ENCODE measurements at places on chromosomes 2 and 18.
A peak's percentile ranks its signal among the peaks of the same experiment; 100 is the strongest.

- no peak for DNase-seq
Observed at GRCh38 chr2:241241669-241242068, 53.2 kb downstream of the ANO7 start.

DNA sequence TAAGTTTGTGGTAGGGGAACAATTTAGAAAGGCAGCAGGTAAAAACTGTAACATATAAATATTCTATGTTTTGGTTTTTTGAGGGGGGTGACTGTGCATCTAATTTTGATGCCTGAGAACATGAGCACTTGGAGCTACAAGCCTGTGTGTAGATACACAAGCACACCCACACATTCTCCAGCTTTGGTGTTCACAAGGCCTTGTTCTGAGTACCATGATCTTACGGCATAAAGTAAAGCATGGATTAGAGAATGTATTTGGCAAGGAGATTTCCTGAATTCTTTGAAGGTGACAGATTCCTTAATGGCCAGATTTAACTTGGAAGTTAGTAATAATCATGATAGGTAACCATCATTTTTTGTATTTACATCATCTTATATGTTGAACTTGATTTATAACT lies 42.7 kb downstream of the MAP3K20 start:
- no peak for DNase-seq

- DNase-seq = no peak
Observed at GRCh38 chr18:27996801-27997272, 180.1 kb downstream of the CDH2 start.

DNA sequence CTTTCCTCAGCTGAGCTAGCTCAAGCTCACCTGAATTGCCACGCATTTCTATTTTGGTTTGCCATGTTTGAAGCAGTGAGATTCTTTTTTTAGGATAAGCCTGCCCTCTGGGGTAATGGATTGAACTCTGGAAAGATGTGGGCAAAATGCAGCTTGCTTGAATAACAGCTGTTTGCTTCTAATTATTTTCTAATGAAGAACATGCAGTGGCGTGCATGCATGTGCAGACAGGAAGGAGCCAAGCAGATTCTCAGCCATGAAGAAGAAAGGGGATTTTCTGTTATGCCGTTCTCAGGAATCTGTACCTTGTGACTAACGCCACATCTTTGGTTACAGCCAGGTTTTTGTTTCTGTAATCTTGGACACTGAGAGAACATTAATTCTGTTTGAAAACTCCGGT lies 171.2 kb downstream of the ANTXR1 start:
- peak; percentile 32 for DNase-seq

DNA sequence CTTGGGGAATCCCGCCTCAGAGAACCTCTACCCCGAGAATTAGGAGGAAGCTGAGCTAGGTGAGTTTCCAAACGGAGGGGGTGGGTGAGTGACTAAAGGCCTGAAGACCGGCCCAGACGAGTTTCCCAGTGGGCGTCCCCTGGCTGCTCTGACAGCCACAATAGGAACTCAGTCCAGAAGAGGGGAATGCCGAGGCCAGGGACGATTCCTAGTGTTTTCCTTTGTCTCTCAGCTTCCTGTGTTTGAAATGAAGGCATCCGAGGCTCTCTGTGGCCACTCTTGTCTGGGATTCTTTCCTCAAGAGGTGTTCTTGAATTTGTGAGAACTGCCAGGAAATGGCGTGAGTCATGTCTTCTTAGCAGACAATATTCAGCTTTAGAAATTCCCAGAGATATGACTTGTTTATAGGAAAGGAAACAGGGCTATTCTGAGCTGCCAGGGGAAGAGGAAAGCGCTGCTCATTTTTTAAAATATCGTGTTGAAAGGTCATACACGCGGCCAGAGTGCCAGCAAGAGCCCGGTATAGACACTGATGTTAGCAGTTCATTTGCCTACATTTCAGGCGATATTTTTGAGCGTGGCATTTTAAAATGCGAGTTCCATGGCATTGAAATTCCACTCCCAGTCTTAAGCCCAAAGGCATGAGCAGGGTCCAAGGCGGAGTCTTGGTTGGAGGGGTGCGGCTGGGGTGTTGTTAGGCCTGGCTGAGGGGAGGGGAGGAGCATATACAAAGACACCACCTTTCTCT lies 169.1 kb upstream of the KLF7 start:
- DNase-seq = no peak

GRCh38 chr2:71938659-71939587 lies 208.7 kb downstream of the CYP26B1 start:
- peak; percentile 3 for DNase-seq

DNA sequence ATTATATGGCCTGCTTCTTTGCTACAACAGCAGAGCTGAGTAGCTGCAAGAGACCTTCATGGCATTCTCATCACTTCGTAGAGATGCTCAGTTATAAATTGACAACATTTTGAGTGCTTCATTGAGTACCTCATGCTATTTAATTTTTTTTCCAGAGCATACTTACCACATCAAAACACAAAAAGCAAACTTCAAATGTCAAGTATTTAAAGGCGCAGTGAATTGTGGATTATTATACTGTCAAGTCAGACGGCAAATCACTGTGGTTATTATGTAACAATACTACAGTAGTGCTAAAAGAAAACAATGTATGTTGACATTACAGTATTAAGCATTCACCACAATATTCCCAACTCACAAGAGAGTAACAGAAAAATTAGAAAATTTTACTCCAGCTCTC lies 12.5 kb downstream of the ZC3H8 start:
- no peak for DNase-seq

DNA sequence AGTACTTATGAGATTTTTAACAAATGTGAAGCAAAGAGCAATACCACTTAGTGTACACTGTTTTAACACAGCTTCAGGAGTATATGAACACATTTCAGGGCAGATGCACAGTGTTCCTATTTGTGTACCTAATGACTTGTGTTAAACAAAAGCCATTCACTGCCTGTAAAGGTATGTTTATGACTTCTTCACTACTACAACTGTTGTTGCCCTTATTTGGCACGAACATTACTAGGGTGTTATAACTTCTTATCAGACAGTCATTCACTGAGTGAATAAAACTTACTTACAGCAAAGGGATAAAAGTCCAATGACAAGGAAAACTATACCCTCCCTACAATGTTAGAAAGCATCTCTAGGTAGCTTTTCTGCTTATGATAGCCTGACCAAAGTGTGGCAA lies 85.4 kb upstream of the CAVIN2 start:
- no peak for DNase-seq

- DNase-seq = no peak
Observed at GRCh38 chr2:150125188-150125587, 362.3 kb downstream of the RND3 start.

DNA sequence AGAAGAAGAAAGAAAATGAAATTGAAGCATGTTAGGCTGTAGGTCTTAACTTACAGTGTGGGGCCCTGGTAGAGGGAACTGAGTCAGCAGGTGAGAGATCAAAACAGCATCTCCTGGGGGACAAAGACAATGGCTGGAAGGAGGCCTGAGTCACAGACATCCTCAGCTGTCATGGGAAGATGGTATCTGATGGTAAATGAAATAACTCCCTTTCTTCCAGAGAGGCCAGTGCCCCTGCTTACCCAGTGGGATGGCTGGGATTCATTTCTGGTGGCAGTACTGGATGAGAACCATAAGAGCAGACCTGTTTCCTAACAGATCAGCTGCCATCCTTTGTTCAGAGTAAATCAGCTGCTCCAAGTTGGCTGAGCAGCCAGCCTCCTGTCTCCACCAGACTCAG lies 251.3 kb upstream of the EPAS1 start:
- no peak for DNase-seq

GRCh38 chr2:66110086-66110485 lies 324.8 kb upstream of the MEIS1 start:
- no peak for DNase-seq

GRCh38 chr2:235194351-235194750 lies 242.5 kb downstream of the SH3BP4 start:
- DNase-seq = no peak

DNA sequence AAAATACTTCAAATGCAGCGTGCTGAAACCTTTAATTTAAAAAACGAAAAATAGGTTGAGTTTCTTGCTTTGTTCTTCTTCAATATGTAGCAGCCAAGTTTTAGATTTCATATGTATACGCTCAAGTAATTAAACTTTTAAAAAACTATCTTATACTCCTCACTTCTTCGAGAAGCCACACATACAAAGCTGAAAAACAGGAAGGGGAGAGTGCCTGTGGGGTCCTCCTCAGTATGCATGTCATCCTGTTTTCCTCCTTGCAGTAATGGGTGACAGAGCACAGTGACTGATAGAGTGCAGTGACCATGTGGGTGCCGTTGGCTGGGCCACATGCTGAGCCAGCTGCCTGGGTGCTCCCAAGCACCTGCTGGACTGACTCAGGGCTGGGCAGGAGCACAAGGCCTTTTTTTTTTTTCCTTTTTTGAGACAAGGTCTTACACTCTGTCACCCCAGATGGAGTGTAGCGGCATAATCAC lies 33.3 kb downstream of the UXS1 start:
- DNase-seq = no peak

DNA sequence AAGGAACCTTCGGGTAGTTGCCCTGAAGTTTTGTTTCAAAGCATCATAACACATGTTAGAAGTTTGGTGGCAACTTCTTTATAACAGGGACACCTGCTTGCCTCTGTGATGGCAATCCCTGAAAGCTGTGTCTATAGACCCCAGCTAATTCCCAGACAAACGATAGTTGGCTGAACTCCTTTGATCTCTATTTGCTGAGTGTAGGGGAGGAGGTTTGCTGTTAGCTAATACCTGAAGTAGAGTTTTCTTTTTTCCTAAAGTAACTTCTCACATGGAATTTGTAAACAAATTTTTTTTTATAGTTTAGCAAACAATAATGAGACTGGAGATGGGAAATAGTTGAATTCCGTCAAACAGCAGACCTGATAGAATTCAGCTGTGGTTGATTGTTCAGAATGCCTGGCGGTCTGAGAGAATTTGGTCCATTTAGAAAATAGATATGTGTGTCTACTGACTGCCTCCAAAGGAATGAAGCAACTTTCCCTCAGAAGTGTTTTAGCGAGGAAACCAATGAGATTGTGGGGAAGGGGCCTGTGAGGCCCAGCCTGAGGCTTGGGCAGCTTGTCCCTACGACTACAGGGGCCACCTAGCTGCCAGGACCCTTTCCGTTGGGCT lies 123.5 kb upstream of the EPAS1 start:
- no peak for DNase-seq

DNA sequence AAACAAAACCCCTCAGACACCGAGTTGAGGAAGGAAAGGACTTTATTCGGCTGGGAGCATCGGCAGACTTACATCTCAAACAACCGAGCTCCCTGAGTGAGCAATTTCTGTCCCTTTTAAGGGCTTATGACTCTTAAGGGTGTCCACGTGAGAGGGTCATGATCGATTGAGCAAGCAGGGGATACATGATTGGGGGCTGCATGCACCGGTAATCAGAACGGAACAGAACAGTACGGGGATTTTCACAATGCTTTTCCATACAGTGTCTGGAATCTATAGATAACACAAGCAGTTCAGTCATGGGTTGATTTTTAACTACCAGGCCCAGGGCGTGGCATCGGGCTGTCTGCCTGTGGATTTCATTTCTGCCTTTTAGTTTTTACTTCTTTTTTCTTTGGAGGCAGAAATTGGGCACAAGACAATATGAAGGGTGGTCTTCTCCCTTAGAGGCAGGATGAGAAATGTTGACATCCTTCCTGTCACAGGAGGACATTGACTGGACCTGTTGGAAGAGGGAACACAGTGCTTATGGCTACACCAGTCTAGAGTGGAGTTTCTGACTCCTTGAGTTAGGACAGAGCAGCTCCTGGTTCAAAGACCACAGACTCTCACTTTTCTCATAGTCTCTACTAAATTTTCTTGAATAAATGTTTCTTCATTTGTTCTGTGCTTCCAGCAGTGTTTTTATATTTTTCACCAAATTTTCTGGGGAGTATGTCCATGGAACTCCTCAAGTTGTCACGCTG lies 35.8 kb downstream of the SPOPL start:
- DNase-seq = no peak

- DNase-seq = no peak
Observed at GRCh38 chr2:201246280-201246679, 14.1 kb upstream of the CASP8 start.

GRCh38 chr2:27796791-27797765 lies 25.6 kb downstream of the MRPL33 start:
- no peak for DNase-seq

GRCh38 chr2:179224361-179224760 lies 40.3 kb downstream of the SESTD1 start:
- no peak for DNase-seq

DNA sequence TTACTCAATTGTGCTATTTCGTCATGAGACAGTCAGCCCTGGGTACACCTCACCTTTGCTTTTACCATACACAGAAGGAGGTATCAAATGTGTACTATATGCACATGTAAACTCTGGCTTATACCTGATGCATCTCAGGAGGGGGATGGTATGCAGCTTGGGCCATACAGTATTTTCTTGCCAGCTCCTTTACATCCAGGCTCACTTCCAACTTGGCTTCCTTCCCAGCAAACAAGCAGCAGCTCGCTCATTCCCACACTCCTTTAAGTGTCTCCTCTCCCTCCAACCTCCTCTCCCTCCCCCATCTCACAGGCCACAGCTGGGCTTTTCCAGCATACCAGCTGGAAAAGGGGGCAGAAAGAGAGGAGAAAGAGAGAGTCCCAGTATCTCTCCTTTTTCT lies 9.6 kb downstream of the MARCHF4 start:
- no peak for DNase-seq

DNA sequence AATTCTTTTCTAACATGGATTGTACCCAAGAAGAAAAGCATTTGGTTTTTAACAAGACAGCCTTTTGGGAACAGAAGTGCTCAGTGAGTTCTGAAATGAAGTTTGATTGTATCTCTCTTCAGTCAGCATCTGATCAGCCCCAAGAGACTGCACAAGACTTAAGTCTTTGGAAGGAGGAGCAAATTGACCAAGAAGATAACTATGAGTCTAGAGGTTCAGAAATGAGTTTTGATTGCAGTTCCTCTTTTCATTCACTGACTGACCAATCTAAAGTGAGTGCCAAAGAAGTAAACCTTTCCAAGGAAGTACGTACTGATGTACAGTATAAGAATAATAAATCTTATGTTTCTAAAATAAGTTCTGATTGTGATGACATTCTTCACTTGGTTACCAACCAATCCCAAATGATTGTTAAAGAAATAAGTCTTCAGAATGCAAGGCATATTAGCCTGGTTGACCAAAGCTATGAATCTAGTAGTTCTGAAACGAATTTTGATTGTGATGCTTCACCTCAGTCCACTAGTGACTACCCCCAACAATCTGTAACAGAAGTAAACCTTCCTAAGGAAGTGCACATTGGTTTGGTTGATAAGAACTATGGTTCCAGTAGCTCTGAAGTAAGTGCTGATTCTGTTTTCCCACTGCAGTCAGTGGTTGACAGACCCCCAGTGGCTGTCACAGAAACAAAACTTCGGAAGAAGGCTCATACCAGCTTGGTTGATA lies 31.2 kb downstream of the ZDBF2 start:
- no peak for DNase-seq

GRCh38 chr2:215764441-215765048 lies 248.8 kb downstream of the MREG start:
- DNase-seq = no peak
